Ovary (tissue), 10 donors: ENCODE measurements at places on chromosomes 1 and 21. TPM values are rescaled to one million over a fixed set of nuclear protein-coding genes. Genes with fewer than 3 reads are reported as not detected.

GRCh38 chr1:22453181-22453580 lies 1.5 kb downstream of the ZBTB40 start:
- H3K4me1 ChIP-seq = peaks cover 8% of the 10 kb centered on the region
- H3K27ac ChIP-seq = no peak overlapping the region
- no peak overlapping the region for H3K4me3 ChIP-seq
- DNase-seq = no peak

GRCh38 chr1:216459651-216460207 lies 36.5 kb upstream of the USH2A start:
- DNase-seq = no peak
- no peaks in the 10 kb centered on the region for H3K36me3 ChIP-seq
- no peaks in the 10 kb centered on the region for H3K4me1 ChIP-seq
- H3K27me3 ChIP-seq = no peaks in the 10 kb centered on the region

- H3K27ac ChIP-seq = no peak overlapping the region
- no peaks in the 10 kb centered on the region for H3K36me3 ChIP-seq
- H3K4me3 ChIP-seq = no peak overlapping the region
- DNase-seq = no peak
- no peaks in the 10 kb centered on the region for H3K27me3 ChIP-seq
- H3K4me1 ChIP-seq = no peaks in the 10 kb centered on the region
Measured at GRCh38 chr1:245172026-245172425, 17.2 kb downstream of the KIF26B start.

DNA sequence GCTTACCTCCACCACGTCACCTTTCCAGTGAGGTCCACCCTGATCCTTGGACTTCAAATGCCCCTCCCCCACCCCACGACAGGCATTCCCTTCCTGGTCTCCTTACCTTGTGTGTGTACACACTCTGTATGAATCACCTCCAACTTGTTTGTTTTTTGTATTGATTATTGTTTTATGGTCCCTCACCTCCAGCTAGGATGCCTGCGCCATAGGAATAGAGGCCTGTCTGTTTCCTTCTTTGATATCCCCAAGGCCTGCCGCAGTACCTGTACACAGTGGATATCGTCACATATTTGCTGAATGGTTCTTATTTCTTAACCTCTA lies 219.6 kb upstream of the POU3F1 start:
- no peak for DNase-seq
- no peaks in the 10 kb centered on the region for H3K27me3 ChIP-seq
- H3K4me1 ChIP-seq = no peaks in the 10 kb centered on the region
- H3K36me3 ChIP-seq = no peaks in the 10 kb centered on the region
- H3K4me3 ChIP-seq = no peak overlapping the region

- H3K4me1 ChIP-seq = peaks cover 8% of the 10 kb centered on the region
- DNase-seq = no peak
- peak within 1 kb of the TSS; percentile 99 for H3K27ac ChIP-seq
- H3K36me3 ChIP-seq = no peaks in the 10 kb centered on the region
- H3K4me3 ChIP-seq = peak within 1 kb of the TSS; percentile 82
Measured at GRCh38 chr1:6785318-6785727, at the start of gene CAMTA1. CAMTA1 (plus strand) TSS chr1:6785454; CDS start chr1:6785531, 77 bp downstream.

GRCh38 chr1:175208773-175209492 lies 16.4 kb upstream of the KIAA0040 start:
- H3K36me3 ChIP-seq = no peaks in the 10 kb centered on the region
- H3K27ac ChIP-seq = no peak overlapping the region
- DNase-seq = no peak
- H3K4me1 ChIP-seq = no peaks in the 10 kb centered on the region

DNA sequence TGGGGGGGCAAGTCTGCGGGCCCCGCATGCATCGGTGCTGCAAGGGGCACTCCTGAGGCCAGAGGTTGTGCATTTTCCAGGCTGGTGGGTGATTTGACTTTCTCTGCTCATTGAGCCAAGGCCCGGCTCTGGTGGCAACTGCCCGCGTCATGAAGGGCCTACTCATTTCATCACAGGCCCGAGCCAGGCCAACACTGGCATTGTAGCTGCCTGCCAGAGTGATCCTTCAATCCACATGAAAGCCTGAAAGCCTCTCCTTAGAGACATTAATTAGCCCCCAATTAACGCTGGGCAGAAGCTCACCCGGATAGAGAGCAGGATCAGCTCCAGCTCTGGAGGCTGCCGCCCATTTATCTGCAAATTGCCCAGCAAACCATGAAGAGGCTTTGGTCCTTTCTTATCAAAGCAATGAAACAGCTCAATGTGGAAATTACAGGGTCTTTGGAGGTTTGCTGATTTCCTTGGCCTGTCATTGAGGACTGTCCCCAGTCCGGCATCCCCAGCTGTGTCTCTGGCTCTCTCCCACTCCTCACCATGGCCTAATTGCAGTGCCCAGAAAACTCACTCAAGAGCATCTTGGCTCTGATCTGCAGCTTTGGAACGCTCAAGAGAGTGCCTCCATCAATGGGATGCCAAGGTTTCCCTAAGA lies 50.4 kb upstream of the STUM start:
- H3K4me3 ChIP-seq = no peak overlapping the region
- H3K4me1 ChIP-seq = no peaks in the 10 kb centered on the region

- H3K4me3 ChIP-seq = no peak overlapping the region
- H3K4me1 ChIP-seq = no peaks in the 10 kb centered on the region
- no peaks in the 10 kb centered on the region for H3K27me3 ChIP-seq
- no peak overlapping the region for H3K27ac ChIP-seq
- DNase-seq = no peak
Measured at GRCh38 chr21:40043423-40043822, 176.2 kb downstream of the PCP4 start.

- DNase-seq = peak; percentile 51
- peak overlapping the region; percentile 50 for H3K27ac ChIP-seq
- no peak overlapping the region for H3K4me3 ChIP-seq
- no peaks in the 10 kb centered on the region for H3K36me3 ChIP-seq
Measured at GRCh38 chr1:10046356-10047085, 13.8 kb downstream of the UBE4B start.

DNA sequence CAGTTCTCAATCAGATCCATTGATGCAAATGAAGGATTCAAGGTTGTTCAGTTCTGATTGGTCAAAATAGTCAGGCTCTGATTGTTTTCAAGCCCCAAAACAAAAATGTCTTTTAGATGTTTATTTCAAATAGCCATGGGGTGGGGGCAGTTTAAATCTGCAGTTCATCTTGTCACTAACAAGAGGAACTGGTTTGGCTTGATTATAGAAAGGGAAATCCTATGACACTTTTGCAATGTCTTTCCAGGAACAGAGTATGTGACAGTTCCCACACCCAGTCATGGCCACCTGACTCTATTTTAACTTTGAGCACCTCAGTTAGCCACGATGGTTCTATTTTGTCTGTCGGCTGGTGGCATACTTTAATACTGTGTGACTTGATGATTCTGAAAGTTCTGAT lies 1544.1 kb downstream of the PLA2G4A start:
- H3K27me3 ChIP-seq = no peaks in the 10 kb centered on the region
- H3K36me3 ChIP-seq = no peaks in the 10 kb centered on the region
- no peak for DNase-seq
- H3K4me3 ChIP-seq = no peak overlapping the region

- H3K4me1 ChIP-seq = no peaks in the 10 kb centered on the region
- H3K27ac ChIP-seq = no peak overlapping the region
- no peak for DNase-seq
- H3K4me3 ChIP-seq = no peak overlapping the region
Measured at GRCh38 chr1:246815693-246816270, 91.6 kb downstream of the SCCPDH start.

DNA sequence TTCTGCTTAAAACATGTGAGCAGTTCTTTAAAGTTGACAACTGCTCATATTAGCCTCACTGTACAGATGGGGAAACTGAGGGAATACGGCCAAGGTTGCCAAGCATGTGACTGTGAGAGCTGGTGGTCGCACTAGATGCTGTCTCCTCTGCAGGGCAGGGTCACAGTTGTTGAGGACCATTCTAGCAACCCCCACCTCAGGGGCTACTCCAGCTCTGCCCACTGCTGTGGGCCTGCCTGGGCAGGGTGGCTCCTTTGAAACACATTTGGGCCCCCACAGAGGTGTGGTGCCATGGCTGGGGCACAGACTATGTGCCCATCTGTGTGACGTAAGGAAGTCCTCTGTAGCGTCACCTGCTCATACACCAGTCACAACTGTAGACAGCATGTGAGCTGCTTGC lies 779 bp downstream of the THEM5 start:
- no peak overlapping the region for H3K4me3 ChIP-seq
- no peaks in the 10 kb centered on the region for H3K27me3 ChIP-seq
- DNase-seq = no peak
- no peaks in the 10 kb centered on the region for H3K36me3 ChIP-seq
- peaks cover 4% of the 10 kb centered on the region for H3K4me1 ChIP-seq
- H3K27ac ChIP-seq = no peak overlapping the region

GRCh38 chr1:12048372-12048771 lies 14.7 kb upstream of the TNFRSF8 start:
- H3K27ac ChIP-seq = no peak overlapping the region
- no peaks in the 10 kb centered on the region for H3K36me3 ChIP-seq
- no peak for DNase-seq
- H3K4me3 ChIP-seq = no peak overlapping the region
- peaks cover 6% of the 10 kb centered on the region for H3K4me1 ChIP-seq

GRCh38 chr1:237318748-237319147 lies 276.8 kb downstream of the RYR2 start:
- no peak overlapping the region for H3K4me3 ChIP-seq
- DNase-seq = no peak
- no peaks in the 10 kb centered on the region for H3K27me3 ChIP-seq
- no peaks in the 10 kb centered on the region for H3K36me3 ChIP-seq

DNA sequence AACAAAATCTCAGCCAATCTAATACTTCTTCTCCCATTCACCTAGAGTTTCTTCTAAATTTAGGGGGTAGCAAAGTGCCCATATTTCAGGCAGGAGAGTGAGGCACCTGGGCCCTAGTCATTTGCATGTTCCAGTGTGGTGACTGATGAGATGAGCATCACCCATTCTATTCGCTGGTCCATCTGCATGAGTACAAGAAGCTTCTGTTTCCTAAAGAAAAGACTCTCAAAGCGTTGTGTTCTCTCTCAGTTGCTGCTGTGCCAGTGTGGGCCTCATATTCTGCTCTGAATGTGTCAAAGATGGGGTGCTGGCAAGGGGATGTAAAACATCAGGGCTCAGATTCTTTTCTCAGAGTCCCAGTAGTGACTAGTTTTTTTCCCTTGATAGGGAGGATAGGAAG lies 16.1 kb upstream of the DPYD start:
- no peak for DNase-seq
- no peaks in the 10 kb centered on the region for H3K36me3 ChIP-seq
- H3K27me3 ChIP-seq = no peaks in the 10 kb centered on the region
- no peaks in the 10 kb centered on the region for H3K4me1 ChIP-seq

GRCh38 chr1:194042736-194043135 lies 856.3 kb upstream of the B3GALT2 start:
- H3K4me3 ChIP-seq = no peak overlapping the region
- DNase-seq = no peak
- H3K36me3 ChIP-seq = no peaks in the 10 kb centered on the region
- no peaks in the 10 kb centered on the region for H3K4me1 ChIP-seq

- H3K36me3 ChIP-seq = no peaks in the 10 kb centered on the region
- DNase-seq = no peak
- H3K4me3 ChIP-seq = no peak overlapping the region
- no peaks in the 10 kb centered on the region for H3K4me1 ChIP-seq
Measured at GRCh38 chr1:204456826-204457442, 37.7 kb downstream of the PIK3C2B start.

DNA sequence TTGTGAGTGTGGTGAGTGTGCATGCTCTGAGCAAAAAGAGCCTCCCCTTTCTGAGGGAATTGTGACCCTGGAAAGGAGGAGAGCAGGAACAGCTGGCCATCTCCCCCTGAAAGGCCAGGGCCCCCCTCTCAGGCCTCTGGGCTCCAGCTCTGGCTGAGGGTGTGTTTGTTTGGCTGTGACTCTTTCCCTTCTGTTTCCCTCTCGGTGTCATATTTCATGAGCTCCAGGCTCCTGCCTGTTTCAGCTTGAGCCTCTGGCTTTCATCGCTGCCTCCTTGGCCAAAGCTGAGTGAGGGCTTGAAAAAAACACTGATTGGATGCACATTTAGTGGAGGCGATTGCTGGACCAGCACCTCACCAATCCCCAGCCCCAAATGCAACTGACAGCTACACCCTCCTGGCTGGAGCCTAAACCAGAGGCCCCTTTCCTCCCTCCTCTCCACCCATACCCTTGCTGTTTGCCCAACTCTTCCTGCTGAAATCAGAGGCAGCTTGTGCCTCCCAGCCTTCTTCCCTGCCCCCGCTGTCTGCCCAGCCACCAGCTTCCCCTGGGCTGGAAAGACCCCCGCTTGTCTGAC lies 64.1 kb downstream of the DDR2 start:
- no peak overlapping the region for H3K4me3 ChIP-seq
- H3K36me3 ChIP-seq = no peaks in the 10 kb centered on the region
- peak overlapping the region; percentile 67 for H3K27ac ChIP-seq
- H3K27me3 ChIP-seq = no peaks in the 10 kb centered on the region

- no peak overlapping the region for H3K4me3 ChIP-seq
- no peaks in the 10 kb centered on the region for H3K27me3 ChIP-seq
- H3K27ac ChIP-seq = no peak overlapping the region
- no peaks in the 10 kb centered on the region for H3K36me3 ChIP-seq
- H3K4me1 ChIP-seq = peaks cover 9% of the 10 kb centered on the region
Measured at GRCh38 chr1:19511116-19511515, 25.8 kb upstream of the CAPZB start.

DNA sequence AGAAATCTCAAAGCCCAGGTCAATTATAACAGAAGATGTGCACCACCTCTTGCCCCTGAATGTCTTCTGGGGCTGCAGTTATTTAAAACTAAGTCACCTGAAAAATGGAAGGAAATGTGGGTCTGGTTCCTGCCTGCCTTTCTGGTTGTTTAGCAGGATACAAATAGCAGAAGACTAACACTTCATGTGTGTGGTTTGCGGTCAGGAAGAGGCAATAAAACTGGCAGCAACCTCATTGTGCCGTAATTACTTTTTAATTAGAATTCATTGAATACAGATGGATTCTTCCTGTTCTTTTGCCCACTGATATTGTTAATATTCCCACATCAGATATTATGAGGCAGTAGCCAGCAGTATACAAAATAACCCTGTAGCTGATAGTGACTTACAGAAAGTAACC lies 345.7 kb downstream of the ZNF326 start:
- no peak overlapping the region for H3K27ac ChIP-seq
- H3K36me3 ChIP-seq = no peaks in the 10 kb centered on the region
- H3K4me1 ChIP-seq = no peaks in the 10 kb centered on the region
- DNase-seq = no peak

GRCh38 chr1:119472080-119472818 lies 34.8 kb upstream of the HSD3B1 start:
- no peaks in the 10 kb centered on the region for H3K36me3 ChIP-seq
- H3K27ac ChIP-seq = no peak overlapping the region
- H3K27me3 ChIP-seq = no peaks in the 10 kb centered on the region
- DNase-seq = no peak
- H3K4me1 ChIP-seq = no peaks in the 10 kb centered on the region
- H3K4me3 ChIP-seq = no peak overlapping the region

- H3K4me1 ChIP-seq = peaks cover 26% of the 10 kb centered on the region
- H3K36me3 ChIP-seq = no peaks in the 10 kb centered on the region
- H3K27me3 ChIP-seq = no peaks in the 10 kb centered on the region
- peak overlapping the region; percentile 94 for H3K27ac ChIP-seq
- no peak overlapping the region for H3K4me3 ChIP-seq
Measured at GRCh38 chr1:15157524-15158399, 4.2 kb downstream of the TMEM51 start.

The IL6R gene
- 37.0 TPM for total RNA-seq

The COL11A1 gene
- 18.0 TPM for total RNA-seq

The TAS1R1 gene
- total RNA-seq = 0.33 TPM

The DYNLT5 gene
- total RNA-seq = 0.30 TPM

The KIF26B gene
- total RNA-seq = 0.50 TPM

The RIPPLY3 gene
- not detected for total RNA-seq

The PBX1 gene
- 135 TPM for total RNA-seq

The KIAA1614 gene
- total RNA-seq = 9.4 TPM

The OR2T33 gene
- not detected for total RNA-seq

The ZSWIM5 gene
- total RNA-seq = 11.6 TPM

The AURKAIP1 gene
- total RNA-seq = 94.0 TPM

The HCRTR1 gene
- total RNA-seq = not detected
